ENCODE measurements at places on chromosomes 3 and 15.

GRCh38 chr3:87336761-87337160, 60.4 kb upstream of the POU1F1 start:
- DNase-seq, result no peak

GRCh38 chr3:16761571-16761970, 123.2 kb upstream of the PLCL2 start:
- DNase-seq, result no peak

DNA sequence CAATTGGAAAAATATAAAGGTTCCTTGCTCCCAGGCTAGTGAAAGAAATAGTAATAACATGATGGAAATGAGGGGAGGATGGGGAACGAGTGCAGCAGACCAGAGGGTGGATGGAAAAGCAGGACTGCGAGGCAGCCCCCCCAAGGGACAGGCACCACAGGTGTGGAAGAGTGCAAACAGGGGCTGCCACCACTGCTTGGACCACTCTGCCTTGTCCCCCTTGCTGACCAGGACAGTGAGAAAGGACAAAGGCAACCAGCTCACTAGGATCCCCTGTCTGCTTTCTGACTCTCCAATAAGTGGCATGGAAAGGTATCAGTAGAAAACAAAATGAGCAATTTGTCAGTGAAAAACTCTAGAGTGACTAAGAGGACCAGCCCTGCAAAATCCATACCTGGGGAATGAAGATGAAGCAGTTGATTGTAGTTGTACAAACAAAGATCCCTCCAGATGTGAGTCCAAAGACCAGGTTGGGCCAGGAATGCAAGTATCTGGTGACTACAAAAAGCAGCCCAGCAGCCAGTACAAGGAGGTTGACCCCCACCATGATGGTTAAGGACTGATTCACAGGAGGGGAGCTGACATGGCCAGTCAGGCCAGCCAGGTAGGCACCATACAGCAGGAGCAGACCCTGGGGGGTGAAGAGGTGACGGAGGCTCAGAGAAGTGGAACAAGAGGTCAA, 86.6 kb upstream of the GSK3B start:
- DNase-seq, result no peak

- DNase-seq, result no peak
Measured at GRCh38 chr15:67405208-67406191, 115.4 kb upstream of the C15orf61 start.

GRCh38 chr15:79032656-79033055, 57.9 kb downstream of the RASGRF1 start:
- no peak for DNase-seq

GRCh38 chr3:39126532-39127071, 19.1 kb downstream of the TTC21A start:
- peak; percentile 35 for DNase-seq
